Anterior cingulate cortex (tissue), 58 donors: ENCODE measurements at places on chromosomes 2 and 18.
A peak's percentile ranks its signal among the peaks of the same experiment; 100 is the strongest.

GRCh38 chr2:102662833-102663232, 43.5 kb downstream of the SLC9A2 start:
- no peak for DNase-seq

DNA sequence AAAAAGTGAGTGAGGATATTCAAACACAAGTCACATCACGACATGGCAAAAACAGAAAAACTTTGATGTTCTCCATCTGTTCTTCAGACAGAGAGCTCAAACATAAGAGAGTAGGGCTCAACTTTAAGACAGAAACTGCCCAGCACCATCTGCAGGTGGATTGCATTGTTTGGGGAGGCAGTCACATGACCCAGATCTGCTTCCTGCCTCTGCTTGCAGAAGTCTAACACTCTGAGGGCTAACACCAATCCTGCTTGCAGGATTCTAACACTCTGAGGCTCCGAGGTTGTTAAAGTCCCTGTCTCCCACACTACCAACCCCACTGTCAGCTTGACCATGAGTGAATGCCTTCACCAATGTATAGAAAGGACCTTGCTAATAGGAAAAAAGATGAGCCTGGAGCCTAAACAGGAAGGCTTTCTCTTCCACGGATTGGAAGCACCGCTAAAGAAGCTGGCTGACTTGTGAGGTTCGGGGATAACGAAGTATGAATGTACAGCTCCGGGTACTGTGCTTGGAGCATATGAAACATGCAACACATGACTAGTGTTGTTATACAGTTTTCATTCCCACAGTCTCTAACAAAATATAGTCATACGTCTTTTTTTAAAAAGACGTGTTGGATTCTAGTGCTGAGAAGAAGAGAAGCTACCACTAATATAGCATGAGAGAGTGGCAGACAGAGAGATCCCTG, 176.6 kb upstream of the CREB1 start:
- peak; percentile 11 for DNase-seq

- DNase-seq, result no peak
These were observed 29.9 kb downstream of the ROCK2 start for GRCh38 chr2:11314487-11314886.

- peak; percentile 8 for DNase-seq
These were observed 60.6 kb downstream of the SLC16A14 start for GRCh38 chr2:230007931-230008707.

DNA sequence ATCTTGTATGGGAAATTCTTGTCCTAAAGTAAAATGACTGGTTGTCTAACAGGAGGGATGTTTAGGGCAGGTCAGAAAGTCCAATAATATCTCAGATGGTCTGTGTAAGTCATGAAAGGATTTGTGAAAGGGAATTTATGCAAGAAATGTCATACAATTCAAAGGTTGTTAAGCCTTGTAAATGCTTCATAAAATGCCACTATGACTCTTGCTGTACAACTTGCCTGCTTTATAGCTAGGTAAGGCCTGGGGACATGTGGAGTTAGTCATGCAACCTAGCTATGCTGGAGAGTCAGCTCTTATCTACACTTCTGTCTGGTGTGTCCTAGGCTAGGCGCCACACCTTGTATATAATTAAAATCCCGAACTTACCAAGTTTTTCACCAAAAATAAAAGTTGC, 36.9 kb upstream of the VWA3B start:
- no peak for DNase-seq

GRCh38 chr2:10079870-10080535, at the start of gene CYS1:
Gene CYS1 (minus strand): TSS chr2:10080411. CDS start chr2:10080223, 188 bp downstream.
- DNase-seq, result no peak

DNA sequence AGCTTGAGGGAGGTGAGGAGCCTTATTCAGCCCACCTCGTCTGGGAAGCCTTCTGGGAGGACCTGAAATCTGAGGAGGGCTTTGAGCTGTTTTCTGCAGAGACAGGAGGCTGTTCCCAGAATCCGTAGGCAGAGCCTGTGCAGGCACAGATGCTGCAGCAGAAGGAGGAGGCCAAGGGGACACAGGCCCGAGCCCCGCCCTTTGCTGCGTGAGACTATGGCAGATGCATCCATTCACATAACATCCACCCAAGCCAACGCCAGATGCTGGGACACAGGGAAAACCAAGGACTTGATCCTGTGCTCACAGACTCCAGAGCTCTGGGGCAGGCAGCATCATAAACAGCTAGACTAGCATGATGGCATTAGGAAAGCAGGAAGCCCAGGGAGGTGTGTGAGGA, 98.2 kb downstream of the KCNF1 start:
- no peak for DNase-seq

DNA sequence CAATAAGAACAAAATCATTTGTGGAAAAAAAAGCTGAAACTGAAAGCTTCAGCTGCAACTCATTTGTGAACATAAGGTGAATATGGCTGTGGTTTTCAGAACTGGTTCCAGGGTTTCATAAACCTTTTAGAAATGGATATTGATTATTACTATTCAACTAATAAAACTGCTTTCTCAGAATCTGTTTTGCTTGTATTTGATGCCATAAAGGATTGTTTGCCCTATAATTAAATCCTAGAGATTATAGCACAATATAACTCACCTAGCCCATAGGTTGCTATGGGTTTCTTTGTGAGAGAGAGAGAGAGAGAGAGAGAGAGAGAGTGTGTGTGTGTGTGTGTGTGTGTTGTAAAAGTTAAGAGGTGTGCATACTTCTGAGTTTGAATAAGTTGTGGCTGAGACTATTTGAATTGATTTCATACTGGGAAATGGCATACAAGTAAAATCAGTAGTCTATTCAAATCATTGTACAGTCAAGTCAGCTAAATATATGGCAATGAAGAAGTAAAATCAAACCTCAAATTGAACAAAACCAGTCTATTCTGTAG, 339.2 kb downstream of the ARHGAP15 start:
- DNase-seq, result no peak

DNA sequence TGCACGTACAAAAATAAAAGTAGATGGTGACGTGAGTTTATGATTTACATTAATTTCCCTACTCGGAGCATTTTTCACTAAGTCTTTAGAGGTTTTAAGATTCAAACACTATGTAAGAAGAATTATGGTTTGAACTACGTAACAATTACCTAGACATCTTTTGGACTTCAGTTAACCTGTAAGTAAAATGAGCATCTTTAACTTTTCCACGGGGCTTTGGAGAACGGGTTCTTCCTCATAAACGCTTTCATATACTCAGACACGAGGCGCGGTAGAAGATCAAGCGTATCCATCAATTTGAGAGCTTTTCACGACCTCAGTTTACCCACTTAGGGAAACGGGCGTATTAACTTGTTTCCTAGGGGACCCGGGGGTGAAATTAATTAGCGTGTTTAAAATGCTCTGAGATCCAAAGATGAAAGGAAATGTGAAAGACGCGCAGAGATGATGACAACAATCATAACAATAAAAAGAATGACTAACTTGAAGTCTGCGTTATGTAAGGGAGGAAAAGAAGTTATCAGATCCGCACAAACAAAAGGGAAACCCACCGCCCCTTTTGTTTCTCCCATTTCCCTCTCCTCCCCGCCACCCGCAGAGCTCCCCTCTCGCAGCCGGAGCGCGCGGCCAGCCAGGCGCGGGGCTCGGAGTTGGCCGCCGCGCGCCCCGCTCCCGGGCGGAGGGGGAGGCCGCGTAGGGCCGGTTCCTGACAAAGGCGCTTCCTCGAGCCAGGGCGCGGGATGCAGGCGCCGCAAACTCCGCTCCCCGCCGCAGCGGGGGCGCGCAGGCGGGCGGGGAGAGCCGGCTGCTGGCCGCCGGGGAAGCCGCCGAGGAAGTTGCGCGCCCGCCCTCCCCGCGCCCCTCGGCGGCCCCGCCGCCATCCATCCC, 807 bp downstream of the PELI1 start:
- no peak for DNase-seq

DNA sequence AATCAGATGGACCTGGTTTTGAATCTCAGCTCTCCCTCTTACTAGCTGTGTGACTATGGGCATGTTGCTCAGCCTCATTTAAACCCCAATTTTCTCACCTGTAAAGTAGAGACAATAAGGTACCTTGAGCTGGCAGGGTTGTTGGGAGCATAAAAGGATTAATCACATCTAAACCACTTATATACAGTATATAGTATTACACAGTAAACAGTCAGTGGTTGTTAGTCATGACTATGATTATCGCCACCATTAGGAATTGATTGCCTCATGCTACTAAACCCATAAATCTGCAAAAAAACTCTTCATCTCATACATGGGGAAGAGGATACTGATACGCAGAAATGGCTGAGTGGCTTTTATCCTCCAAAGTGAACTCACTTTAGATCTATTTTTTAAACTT, 65.8 kb downstream of the INO80D start:
- DNase-seq, result no peak

DNA sequence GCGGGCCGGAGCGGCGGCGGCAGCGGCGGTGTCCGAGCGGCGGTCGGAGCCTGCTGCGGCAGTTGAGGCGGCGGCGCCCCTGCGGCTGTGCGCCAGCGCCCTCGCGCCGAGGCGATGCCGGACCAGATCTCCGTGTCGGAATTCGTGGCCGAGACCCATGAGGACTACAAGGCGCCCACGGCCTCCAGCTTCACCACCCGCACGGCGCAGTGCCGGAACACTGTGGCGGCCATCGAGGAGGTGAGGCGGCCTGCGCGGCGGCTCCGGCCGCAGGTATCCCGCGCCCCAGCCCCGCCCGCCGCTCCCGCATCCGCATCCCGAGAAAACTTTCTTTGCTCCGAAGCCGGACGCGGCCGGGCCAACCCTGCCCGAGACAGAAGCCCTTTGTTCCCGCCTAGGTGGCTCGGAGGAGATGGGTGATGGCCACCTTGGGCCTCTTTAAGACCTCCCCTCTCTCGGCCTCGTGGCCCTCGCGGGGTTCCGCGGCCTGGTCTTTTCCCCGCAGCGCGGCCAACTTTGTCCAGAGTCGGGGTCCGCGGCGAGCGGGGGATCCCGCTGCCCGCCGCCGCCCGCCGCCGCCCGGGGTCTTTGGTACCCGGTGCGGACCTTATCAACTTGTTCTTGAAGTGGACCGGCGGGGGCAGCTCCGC, 504 bp downstream of the ASAP2 start:
- DNase-seq, result no peak

- no peak for DNase-seq
These were observed 233.2 kb upstream of the SMAD7 start for GRCh38 chr18:49183921-49184320.

DNA sequence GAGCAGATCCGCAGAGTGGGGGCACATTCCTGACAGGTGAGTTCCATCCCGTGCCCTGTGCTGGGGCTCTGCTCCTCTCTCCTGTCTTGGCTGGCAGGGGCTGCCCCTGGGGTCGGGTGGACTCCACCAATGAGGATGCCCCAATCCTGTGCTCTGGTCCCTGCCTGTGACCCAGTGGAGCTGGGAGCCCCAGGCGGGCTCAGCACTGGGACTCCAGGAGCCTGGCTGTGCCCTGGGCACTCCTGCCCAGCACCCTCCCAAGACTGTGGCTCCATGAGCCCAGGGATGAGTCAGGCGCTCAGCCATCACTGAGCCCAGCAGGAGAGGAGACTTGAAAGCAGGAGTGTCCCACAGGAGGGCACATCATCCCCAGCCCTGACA, 53.9 kb downstream of the MBP start:
- DNase-seq, result no peak

DNA sequence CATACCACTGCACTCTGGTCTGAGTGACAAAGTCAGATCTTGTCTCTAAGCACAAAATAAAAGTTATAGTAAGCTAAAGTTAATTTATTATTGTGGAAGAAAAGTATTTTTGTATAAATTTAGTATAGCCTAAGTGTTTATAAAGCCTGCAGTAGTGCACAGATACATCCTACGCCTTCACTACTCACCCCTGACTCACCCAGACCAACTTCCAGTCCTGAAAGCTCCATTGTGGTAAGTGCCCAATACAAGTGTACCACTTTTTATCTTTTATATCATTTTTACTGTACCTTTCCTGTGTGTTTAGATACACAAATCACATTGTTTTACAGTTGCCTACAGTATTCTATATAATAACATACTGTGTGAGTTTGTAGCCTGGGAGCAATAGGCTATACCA, 57.5 kb downstream of the UBE2E3 start:
- DNase-seq, result no peak

GRCh38 chr18:7273301-7273921, 42.5 kb downstream of the LRRC30 start:
- DNase-seq, result no peak

GRCh38 chr18:54530285-54530684, 60.8 kb upstream of the DYNAP start:
- no peak for DNase-seq

- no peak for DNase-seq
These were observed 21.2 kb downstream of the DYNAP start for GRCh38 chr18:54612237-54612636.

- no peak for DNase-seq
These were observed 142.9 kb downstream of the PLCL1 start for GRCh38 chr2:197947219-197947757.

GRCh38 chr18:62183578-62184195, 3.2 kb downstream of the PIGN start:
- DNase-seq, result peak; percentile 1

GRCh38 chr2:216426166-216426777, 14.0 kb downstream of the SMARCAL1 start:
- no peak for DNase-seq

DNA sequence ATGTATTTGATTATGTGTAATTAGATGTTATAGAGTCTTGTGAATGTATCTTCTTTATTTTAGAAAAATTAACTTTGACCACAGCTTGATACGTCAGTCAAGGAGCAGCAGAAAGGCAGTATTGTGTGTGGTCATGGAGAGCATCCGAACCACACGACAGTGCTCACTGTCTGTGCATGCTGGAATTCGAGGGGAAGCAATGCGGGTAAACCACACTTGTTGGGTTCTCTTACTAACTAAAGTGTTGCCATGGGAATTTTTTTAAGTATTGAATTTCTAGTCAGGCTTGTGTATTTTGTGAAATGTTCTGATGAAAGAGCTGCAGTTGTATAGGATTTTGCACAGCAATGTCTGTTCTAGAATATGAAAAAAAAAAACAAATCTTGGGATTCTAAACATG, 4.8 kb downstream of the PJVK start:
- no peak for DNase-seq

DNA sequence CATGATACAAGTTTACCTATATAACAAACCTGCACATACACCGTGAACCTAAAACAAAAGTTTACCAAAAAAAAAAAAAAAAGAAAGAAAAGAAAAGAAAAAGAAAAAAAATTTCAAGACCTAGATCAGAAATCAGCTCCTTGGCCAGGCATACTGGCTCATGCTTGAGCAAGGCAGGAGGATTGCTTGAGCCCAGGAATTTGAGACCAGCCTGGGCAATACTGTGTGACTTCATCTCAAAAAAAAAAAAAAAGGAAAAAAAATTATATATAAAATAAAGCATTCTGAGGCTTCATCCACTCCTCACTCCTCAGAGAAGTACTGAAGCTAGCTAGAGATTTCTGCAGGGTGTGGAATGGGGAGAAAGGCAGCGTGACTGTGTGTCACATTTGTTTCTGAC, 11.8 kb upstream of the PROC start:
- DNase-seq, result no peak

- no peak for DNase-seq
These were observed 80.9 kb downstream of the CHRNA1 start for GRCh38 chr2:174683392-174683759.

DNA sequence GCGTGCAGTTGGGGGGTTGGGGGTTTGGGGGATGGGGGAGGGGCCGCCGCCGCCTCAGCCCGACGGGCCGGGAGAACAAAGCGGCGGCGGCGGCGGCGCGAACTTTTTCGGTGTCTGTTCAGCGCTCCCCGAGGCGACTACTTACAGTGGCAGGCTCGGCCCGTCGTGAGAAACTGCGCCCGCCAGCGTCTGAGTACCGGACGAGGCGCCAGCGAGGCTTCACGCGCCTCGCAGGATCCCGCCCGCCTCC, 172 bp downstream of the PRKD3 start:
- no peak for DNase-seq
